ENCODE measurements at places on chromosomes 7 and 10.

DNA sequence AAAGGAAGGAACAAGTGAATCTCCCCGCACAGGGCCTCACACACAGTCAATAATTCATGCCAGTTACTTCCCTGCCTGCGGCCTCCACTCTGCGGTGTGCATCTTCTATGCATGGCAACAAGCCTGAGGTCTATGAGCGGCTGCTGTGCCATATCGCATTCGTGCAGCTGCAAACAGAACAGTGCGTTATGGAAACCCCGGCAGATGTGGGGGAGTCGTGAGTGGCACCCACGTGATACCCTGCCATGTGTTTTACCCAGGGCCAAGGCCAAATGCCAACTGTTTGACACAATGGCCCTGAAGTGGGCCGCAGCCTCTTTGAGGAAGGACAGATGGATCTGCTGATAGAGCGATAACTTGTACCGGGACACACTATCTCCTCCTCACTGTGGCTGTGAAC lies 13.4 kb downstream of the TNS3 start:
- DNase-seq: no peak

- no peak for DNase-seq
These were observed 7.4 kb downstream of the POLR1F start for GRCh38 chr7:19701471-19701870.

DNA sequence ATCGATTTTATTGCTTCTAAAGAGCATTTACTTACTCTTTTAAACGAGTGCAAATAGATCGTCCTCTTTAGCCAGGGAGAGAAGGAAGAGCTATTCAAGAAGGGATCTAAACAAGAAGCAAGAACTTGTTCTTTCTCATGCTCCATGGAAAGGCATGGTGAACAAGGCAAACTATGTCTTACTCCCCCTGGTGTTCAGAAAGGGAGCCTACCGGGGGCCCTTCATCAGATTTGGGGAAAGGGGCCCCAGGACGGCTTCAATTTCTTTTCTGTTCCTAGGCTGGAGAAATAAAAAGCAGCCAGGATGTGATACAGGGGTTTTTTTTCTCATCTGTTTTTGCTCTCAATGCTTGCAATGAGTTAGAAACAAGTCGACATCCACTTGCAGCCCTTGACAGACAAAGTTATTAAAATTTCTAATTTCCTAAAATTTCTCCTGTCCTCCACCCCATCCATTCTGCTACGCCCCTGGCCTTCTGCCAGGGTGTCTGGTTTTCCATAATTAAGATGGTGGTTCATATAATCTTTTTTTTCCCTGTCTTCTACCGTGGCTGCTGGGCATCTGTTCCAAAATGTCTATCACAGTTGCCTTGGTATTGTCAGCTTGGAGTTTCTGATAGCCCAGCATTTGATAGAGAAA lies 214.4 kb downstream of the CREB5 start:
- DNase-seq: peak; percentile 26

DNA sequence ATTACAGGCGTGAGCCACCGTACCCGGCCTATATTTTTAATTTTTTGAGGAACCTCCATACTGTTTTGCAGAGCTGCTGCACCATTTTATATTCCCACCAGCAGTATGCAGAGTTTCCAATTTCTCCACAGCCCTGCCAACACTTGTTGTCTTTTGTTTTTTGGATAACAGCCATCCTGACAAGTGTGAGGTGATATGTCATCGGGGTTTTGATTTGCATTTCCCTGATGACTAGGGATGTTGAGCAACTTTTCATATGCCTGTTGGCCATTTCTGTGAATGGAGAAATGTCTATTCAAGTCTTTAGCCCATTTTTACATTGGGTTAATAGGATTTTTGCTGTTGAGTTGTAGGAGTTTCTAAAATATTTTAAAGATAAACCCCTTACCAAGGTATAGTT lies 22.2 kb downstream of the ENTPD7 start:
- peak; percentile 86 for DNase-seq

DNA sequence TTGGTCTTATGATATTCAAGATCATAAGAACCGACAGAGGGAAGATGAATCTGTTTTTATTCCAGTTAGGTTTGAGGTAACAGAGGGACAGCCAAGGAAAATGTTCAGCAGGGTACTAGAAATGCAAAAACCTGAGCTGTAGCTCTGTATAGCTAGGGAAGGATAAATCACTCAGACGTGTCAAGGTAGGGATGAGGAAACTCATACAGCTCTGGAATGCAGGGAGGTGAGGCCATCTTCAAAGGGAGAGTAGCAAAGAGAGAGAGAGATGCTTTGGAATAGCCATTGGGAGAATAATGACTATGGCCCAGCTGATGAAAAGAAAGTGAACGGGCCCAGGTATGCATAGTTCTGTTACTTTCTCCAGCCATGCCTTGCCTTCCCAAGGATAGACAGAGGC lies 77.8 kb downstream of the PAX2 start:
- no peak for DNase-seq

DNA sequence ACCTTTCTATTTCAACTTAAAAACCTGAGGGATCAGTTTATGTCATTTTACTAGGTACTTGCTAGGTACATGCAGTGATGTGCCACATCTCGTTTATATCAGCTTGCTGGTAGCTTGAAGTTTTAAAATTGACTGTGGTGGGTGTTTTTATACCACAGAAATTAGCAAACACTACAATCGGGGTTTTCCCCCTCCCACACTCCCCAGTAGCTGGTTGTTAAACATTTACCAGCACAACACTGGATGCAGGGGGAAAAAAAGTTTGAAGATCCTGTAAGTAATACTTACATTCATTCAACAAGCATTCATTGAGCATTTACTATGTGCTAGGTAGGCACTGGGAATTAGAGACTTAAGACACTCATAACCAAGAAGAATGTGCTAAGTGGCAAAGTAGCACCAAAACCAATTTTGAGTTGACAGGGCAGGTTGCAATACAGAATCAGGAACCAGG lies 32.6 kb downstream of the USP6NL start:
- no peak for DNase-seq

GRCh38 chr7:159007364-159007995 lies 137.2 kb downstream of the VIPR2 start:
- DNase-seq: no peak

- no peak for DNase-seq
These were observed 58.4 kb downstream of the CHCHD3 start for GRCh38 chr7:133023370-133024071.

GRCh38 chr10:5953676-5954075 lies 23.7 kb downstream of the IL15RA start:
- DNase-seq: no peak

- no peak for DNase-seq
These were observed 277.8 kb upstream of the NEBL start for GRCh38 chr10:21174715-21175495.

DNA sequence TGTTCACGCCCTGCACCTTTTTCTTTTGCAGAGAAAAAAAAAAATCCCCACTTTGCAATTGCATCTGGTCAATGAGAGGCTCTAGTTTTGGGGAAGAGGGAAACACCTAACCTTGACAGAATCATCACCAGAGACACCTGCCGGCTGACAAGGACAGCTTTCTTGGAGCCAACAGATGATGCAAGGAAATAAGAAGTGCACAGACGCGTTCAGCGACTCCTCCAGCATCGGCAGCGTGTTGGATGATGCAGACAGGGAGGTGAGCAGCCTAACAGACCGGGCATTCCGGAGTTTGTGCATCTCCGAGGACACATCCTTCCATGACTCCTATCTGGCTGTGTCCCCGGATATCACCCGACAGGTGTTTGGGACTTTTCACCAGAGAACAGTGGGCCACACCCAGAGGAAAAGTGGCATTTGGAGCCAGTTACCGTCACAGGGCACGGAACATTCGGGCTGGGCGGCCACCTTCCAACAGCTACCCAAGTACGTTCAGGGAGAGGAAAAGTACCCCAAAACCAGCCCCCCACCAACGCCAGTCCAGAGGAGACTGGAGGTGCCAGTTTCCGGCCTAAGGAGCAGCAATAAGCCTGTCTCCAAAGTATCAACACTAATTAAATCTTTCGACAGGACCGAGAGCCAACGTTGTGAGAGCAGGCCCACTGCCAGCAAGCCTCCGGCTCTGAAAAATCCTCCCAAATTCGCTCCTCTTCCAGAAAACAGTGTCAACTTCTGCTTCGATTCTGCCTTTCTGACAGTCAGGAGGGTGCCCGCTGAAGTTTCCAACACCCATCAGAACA lies 23.6 kb downstream of the C10orf71 start:
- DNase-seq: no peak

- DNase-seq: no peak
These were observed 72.3 kb downstream of the ZNF503 start for GRCh38 chr10:75329190-75329745.

DNA sequence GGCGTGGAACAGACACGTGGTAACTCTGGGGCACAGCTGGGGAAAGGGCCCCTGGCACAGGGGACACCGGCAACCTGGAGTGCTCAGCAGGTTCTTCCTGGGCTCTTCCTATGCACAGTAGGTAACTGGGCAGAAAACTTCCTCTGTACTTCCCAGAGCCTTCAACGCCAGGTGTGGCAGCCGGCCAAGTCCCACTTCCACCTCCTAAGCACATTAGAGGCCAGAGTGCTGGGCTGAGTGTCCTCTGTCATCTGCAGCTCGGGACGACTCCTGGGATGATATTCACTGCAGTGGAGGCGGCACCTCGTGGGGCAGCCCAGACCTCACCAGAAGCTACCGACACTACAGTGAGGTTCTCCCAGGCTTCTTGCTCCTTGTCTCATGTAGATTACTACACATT lies 114.5 kb downstream of the LARP4B start:
- no peak for DNase-seq
